ENCODE measurements at places on chromosomes 1 and 21. TPM values are rescaled to one million over a fixed set of nuclear protein-coding genes. Genes with fewer than 3 reads are reported as not detected.

Gene SPATA21
- 0.10 TPM for total RNA-seq

Gene VHLL
- not detected for total RNA-seq

Gene ALG14
- total RNA-seq, result 0.21 TPM

Gene AIRE
- 0.10 TPM for total RNA-seq

Gene MROH9
- total RNA-seq, result under 0.01 TPM

Gene TRIM17
- total RNA-seq, result 0.42 TPM

Gene OR2L3
- not detected for total RNA-seq

Gene FAM177B
- total RNA-seq, result 0.63 TPM

Gene TP73
- total RNA-seq, result not detected

Gene COL8A2
- total RNA-seq, result 1.9 TPM

Gene CFAP45
- total RNA-seq, result 2.4 TPM

Gene ICOSLG
- 15.4 TPM for total RNA-seq

Gene CD247
- total RNA-seq, result 162 TPM

Gene TEDDM1
- not detected for total RNA-seq

Gene CRNN
- total RNA-seq, result not detected

Gene TCHH
- total RNA-seq, result not detected

Gene TCHHL1
- not detected for total RNA-seq

Gene S100A1
- not detected for total RNA-seq

Gene HLX
- total RNA-seq, result 7.6 TPM

Gene C21orf91
- 44.2 TPM for total RNA-seq

Gene GPR161
- 0.10 TPM for total RNA-seq

Gene C1orf198
- 9.7 TPM for total RNA-seq

Gene FCRLA
- total RNA-seq, result 1.4 TPM

Gene MYBPH
- not detected for total RNA-seq

Gene NES
- not detected for total RNA-seq

Gene CD1E
- 0.52 TPM for total RNA-seq

Gene NOTCH2
- total RNA-seq, result 72.8 TPM

Gene SZT2
- total RNA-seq, result 26.9 TPM

Gene LCE1D
- total RNA-seq, result not detected

Gene SLAMF9
- total RNA-seq, result 0.63 TPM

Gene F5
- total RNA-seq, result 13.9 TPM

Gene CACNA1E
- under 0.01 TPM for total RNA-seq

Gene ZSWIM5
- total RNA-seq, result 1.5 TPM

Gene LIPI
- not detected for total RNA-seq

Gene DEPDC1
- 0.10 TPM for total RNA-seq

Gene PIK3R3
- 0.42 TPM for total RNA-seq

Gene CDA
- total RNA-seq, result 7.5 TPM

Gene KIF26B
- 0.31 TPM for total RNA-seq

Measured in mononuclear cell (primary cell).